ENCODE measurements at places on chromosomes 5 and 9.

- DNase-seq = no peak
Measured at GRCh38 chr9:132012704-132013357, 66.8 kb downstream of the MED27 start.

DNA sequence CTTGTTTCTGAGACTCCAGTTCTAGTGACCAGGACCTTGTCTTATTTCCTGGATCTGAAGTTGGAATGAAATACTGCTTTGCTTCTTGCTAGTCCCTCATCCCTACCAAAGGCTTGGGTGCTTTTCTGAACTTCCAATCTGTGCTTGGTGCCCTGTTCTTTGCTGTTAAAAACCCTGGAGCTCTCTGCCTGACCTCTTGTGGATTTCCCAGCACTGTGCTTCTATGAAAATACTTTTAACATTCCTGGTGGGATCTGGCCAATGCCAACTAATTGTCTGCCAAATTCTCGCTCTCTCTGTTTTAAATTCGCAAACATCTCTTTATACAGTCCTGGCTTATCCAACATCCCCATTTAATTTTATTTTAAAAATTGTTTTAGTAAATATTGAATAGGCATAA lies 26.7 kb upstream of the CSNK1G3 start:
- no peak for DNase-seq

- DNase-seq = no peak
Measured at GRCh38 chr5:71838286-71838685, 119.2 kb downstream of the CARTPT start.

GRCh38 chr9:92611621-92612285 lies 58.2 kb downstream of the IPPK start:
- DNase-seq = no peak

- no peak for DNase-seq
Measured at GRCh38 chr9:130846487-130847305, 11.6 kb downstream of the ABL1 start.

DNA sequence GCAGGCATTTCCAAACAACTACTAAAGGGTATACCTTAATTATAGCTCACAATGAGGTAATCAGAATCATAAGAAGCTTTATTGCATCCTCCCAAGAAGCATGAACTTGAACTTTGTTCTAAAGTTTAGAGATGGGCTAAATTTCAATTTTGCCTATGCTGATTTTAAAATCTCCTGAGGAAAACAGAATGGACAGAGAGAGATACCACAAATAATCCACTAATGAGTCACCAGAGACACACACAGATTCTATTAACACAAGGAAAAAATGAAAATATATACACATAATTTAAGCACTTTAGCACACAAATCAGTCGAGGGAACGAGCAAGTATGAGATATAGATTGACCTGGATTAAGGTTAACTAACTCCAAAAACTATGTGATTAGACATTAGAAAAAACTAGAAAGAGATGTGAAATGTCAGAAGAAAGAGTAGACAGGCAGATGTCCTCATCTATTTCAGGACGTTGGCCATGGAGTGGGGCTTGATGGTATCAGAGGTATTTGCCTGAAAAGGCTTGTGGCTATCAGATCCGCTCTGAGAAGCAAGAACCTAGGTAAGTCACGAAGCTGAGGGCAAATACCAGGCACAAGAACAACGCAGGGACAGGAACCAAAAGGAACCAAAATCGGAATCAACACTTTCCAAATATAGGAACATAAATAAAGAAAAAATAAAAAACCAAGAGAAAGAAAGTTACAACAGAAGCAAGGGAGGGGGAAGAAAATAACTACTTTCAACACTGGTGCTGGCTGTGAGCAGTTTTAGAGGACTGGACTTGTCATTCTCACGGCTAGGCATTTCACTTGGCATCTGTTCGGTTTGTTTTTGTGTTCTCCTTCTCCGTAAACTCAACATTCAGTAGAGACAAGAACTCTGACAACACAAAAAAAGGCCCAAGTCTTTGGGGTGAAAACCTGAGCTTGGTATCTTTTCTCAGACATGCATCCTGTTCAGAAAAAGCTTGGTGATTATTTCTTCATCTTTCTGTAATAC lies 294.6 kb upstream of the PUM3 start:
- no peak for DNase-seq

DNA sequence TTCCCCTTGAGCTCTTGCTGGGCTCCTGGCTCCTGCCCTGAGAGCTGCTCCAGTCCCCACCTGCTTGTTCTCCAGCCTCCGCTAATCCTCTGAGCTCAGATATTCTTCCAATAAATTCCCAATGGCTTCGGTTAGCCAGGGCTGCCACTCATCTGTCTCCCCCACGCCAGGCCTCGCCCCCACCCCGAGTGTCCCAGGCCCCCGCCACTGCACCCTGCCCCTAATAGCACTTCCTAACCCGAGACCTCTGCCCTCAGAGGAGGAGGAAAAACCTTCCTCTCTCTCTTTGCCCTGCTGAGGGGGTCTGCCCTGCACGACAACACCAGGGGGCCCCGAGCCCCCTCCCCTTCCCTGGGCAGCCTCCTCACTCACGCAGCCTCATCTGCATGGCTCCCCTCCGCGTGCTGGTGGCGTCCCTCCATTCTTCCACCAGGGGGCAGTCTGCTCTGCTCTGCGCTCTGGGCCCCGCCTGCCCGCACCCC lies 5.4 kb upstream of the LCN15 start:
- DNase-seq = no peak

- no peak for DNase-seq
Measured at GRCh38 chr5:88251048-88251711, 17.5 kb downstream of the TMEM161B start.

- DNase-seq = no peak
Measured at GRCh38 chr5:140609126-140609525, 23.8 kb downstream of the CD14 start.

DNA sequence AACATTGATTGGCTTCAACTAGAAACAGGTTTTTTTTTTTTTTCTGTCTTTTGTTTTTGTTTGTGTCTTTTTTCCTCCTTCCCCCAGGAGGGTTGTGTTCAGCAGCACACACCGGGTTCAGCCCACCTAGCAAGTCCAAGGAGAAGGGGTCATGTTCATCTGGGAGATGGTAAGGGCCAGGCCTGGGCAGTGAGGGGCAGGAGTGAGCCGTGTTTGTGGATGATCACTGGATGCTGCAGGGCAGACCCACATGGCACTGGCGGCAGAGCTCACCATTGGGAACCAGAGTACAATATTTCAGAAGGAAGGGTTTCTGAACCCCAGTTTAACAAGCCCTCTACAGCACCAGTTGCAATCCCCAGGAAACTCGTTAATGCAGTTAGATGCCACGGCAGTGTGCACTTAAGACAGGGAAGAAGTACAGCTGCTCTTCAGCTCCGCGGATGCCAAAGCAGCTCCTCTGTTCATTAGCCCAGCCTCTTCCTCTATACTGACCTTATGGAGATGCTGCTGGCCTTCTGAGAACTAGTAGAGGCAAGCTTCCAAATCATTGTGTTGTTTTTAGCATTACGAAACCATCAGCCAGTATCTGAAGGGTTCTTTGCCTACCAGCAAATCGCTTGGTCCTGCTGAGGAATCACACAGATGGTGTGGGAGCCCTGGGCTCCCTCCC lies 508.2 kb upstream of the WWC1 start:
- no peak for DNase-seq

- DNase-seq = no peak
Measured at GRCh38 chr9:114021578-114021977, 56.5 kb downstream of the AMBP start.

- no peak for DNase-seq
Measured at GRCh38 chr9:109499631-109500410, 1.7 kb upstream of the PTPN3 start.

GRCh38 chr5:4205398-4205797 lies 609.8 kb downstream of the IRX1 start:
- no peak for DNase-seq

- DNase-seq = no peak
Measured at GRCh38 chr5:73917433-73917832, 291.4 kb downstream of the ARHGEF28 start.

DNA sequence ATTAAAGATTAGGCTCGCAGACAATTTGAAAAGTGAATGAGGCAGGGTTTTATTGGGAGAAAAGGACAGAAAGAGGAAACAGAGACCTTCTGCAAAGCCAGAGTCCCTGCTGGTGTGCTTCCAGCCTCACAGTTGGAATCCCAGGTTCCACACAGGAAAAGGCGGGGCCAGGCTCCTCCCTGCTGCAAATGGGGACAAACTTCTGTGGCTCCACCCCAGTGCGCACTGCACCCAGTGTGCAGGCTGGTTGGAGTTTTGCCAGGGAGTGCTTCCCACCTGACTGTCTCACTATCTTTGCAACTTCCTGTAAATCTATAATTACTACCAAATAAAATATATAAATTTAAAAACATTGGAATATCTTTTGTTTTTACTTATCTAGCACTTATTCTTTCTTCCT lies 386.0 kb upstream of the GRIN3A start:
- no peak for DNase-seq

DNA sequence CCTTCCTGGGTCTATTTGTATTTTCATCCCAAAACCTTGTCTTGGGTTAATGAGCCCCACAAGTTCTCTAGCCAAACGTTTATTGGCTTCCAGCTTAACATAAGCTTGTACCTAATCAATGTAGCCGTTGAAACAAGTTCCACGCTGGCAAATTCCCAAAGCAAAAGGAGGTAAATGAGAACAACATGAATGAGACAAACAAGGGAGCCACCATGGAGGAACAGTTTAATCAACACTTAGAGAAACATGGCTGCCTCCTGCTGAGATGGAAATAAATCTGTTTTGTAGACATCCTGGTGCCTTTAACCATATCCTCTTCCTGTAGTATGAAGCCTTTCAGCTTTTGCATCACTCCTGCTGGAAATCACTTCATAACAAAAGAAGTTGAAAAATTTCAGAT lies 166.6 kb upstream of the NFIB start:
- DNase-seq = no peak

- DNase-seq = no peak
Measured at GRCh38 chr5:32018476-32019436, 155.4 kb downstream of the GOLPH3 start.

DNA sequence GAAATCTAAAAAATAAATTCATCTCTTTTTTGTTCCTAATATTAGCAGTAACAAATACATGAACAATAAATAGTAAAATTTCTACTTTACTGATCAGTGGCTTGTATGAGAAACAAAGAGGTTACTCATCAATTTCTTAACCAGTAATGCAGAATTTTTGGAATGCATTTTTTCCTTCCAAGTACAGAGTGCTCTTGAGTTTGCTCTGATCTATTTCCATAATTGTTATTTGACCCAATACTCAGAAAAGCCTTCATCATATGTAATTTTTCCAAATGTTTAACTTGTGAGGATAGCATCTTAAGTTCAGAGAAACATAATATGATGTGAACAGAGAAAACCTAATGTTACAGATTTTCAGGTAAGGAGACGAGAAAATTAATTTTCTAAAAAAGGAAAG lies 47.3 kb downstream of the FBN2 start:
- DNase-seq = no peak

GRCh38 chr5:92908952-92909601 lies 671.9 kb downstream of the NR2F1-AS1 start:
- DNase-seq = no peak

- no peak for DNase-seq
Measured at GRCh38 chr5:153807801-153808200, 230.9 kb downstream of the FAM114A2 start.

GRCh38 chr9:78035383-78035993 lies 3.9 kb upstream of the GNAQ start:
- no peak for DNase-seq

GRCh38 chr5:66596636-66597182 lies 516 bp downstream of the MAST4 start:
- DNase-seq = no peak

GRCh38 chr5:95022967-95023695 lies 261.8 kb downstream of the MCTP1 start:
- DNase-seq = no peak

- DNase-seq = no peak
Measured at GRCh38 chr5:38478166-38478565, 78.3 kb downstream of the LIFR start.

DNA sequence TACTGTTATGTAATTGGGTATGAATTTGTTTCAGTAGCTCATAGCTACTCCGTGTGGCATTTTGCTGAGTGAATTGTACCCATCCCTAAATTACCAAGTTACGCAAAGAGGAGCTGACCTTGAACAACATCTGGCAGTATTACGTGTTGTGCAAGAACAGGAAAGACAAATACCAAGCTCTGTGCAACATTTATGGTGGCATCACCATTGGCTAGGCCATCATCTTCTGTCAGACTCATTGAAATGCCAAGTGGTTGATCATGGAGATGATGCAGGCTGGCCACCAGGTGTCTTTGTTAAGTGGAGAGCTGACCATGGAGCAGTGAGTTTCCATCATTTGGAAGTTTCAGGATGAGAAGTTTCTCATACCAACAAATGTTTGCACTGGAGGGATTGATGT lies 15.0 kb downstream of the ZSWIM6 start:
- DNase-seq = no peak

DNA sequence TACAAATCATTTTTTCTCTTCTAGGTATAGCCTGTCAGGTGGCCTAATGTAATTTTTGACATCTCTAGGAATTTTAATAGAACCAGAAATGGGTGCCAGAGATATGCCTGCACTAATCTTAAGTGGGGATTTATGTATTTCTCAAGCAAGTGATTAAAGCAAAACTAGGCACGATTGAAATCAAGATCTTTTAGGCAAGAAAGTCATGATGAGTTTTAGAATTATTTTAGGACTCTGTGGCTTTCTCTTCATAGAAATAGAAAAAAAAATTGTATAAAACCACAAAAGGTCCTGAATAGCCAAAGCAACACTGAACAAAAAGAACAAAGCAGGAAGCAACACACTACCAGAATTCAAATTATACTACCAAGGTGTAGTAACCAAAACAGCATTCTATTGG lies 952 bp upstream of the AMACR start:
- DNase-seq = no peak

- no peak for DNase-seq
Measured at GRCh38 chr9:110114086-110114858, 93.7 kb downstream of the C9orf152 start.

GRCh38 chr5:132460846-132461568 lies 29.6 kb downstream of the IRF1 start:
- no peak for DNase-seq

DNA sequence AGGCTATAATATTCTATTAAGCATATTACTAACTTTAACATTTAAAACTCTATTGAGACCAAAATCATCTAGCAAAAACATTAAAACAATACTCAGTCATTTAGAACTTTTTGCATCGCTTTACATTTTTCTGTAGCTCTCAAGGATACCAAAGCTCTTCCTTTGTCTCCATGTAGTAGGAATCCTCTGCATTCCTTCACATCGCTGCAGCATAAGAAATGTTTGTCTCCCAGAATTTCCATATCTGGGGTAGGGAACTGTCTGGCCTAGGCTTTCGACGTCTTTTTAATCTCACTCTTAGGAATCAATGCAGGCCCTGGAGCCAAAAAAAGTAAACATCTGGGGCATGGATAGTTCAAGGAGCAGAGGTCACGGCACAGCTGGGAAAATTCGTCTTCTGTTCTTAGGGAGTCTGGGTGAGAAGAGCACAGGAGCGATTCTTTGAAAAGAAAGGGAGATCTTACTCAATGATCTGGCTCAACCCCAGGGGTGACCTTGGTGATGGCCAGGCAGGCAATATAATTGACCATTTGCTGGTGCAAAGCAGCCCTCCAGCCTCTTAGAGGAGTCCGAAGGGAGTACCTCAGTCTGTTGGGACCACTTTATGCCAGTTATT lies 23.2 kb upstream of the RAI14 start:
- no peak for DNase-seq
